ENCODE measurements at places on chromosomes 7 and 10. TPM values are rescaled to one million over a fixed set of nuclear protein-coding genes. Genes with fewer than 3 reads are reported as not detected.

Gene CUL2
- 55.1 TPM for total RNA-seq

Gene PDE6C
- total RNA-seq = not detected

Gene CCDC172
- total RNA-seq = not detected

Gene ADCY1
- 226 TPM for total RNA-seq

Gene UCMA
- not detected for total RNA-seq

Gene DGKI
- total RNA-seq = 202 TPM

Gene CPEB3
- total RNA-seq = 22.0 TPM

Gene CLRN3
- total RNA-seq = 0.62 TPM

Gene SPDYE9
- total RNA-seq = not detected

Gene NKX1-2
- 0.47 TPM for total RNA-seq

Gene SLC26A4
- 15.3 TPM for total RNA-seq

Gene AOAH
- total RNA-seq = 3.6 TPM

Gene PNLIPRP2
- not detected for total RNA-seq

Gene ANKRD1
- not detected for total RNA-seq

Data from occipital lobe (tissue), 3 donors.